ENCODE measurements at places on chromosomes 2 and 18.

DNA sequence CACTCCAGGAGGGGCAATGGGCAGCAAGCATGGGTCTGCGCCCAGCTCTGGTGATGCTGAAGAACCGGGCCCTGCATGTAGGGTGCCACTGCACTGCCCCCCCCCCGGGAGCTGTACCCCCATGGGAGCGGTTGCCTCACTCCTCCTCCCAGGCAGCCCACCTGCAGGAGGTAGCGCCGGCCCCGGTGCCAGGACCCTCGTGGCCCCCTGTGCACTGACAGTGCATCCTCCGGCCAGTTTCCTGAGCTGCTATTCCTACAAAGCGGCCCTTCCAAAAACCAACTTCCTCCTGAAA is 109.4 kb downstream of the ZNF516 start:
- no peak for DNase-seq

DNA sequence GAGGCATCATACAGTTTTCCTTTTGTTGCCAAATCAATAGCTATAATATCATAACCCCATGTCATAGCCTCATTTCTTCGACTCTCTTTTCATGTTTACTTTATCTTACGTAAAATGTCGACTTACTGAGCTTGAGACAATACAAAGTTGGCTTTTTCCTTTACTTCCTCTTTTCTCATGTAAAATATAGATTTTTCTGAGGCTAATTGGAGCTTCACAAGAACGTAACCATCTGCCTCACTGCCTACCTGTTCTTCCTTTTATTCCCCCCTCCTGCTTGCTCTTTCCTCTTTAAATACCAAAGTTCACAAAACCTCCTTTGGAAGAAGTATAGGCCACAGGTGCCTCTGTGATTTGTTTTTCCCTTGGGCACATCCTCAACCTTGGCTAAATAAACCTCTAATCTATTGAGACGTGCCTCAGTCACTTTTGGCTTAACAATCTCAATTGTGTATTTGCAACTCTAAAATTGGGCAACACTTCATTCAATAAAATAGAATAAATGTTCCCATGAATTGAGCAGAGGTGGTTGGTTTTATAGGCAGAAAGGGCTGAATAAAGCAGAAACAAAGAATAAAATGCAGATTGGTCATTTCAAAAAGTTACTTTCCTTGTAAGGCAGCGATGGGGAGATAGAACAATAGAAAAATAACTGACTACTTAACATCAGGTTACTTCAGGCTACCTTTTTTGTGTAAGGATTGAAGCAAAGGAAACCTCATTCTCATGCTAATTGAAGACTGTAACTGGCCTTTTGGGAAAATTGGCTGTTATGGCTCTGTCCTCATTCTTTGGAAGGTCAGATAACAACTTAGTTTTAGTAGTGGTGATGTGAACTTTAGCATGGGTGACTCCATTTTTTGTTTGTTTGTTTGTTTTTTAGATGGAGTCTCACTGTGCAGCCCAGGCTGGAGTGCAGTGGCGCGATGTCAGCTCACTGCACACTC is 21.3 kb downstream of the COMMD1 start:
- DNase-seq = no peak

DNA sequence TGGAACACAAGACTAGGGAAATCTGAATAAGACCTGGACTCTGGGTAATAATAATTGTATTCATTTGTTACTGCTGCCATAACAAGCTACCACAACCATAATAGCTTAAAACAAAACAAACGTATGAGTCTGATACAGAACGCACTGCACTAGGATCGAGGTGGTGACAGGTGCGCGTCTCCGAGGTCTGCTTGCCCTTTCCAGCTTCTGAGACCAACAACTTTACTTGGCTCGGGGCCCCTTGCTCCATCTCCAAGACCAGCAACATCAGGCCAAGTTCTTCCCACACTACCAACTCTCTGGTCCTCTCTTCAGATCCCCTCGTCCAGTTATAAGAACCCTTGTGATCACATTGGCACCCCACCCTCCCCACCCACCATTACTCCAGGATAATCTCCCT is 42.8 kb downstream of the TBC1D8 start:
- no peak for DNase-seq

GRCh38 chr18:10482985-10483949 is 28.8 kb downstream of the APCDD1 start:
- peak; percentile 72 for DNase-seq

DNA sequence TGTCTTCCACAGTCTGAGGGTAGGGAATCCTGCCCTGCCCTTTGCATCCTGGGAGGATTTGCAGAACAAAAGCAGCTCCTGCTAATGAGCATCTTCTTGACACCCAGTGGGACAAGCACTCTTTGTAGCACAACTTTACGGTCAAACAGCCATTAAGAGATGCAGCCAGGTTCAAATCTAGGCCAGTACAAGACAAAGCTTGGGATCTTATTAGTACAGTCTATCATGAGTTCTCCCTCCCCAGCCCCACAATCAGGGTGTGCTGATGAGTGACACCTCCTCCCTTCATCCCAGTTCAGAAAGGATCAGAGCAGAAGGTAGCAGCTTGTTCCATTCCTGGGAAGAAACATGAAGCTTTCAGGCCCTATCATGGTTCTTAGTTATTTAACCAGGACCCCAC is 41.9 kb downstream of the MARCO start:
- DNase-seq = no peak

GRCh38 chr2:112005406-112006075 is 49.5 kb upstream of the TMEM87B start:
- no peak for DNase-seq

DNA sequence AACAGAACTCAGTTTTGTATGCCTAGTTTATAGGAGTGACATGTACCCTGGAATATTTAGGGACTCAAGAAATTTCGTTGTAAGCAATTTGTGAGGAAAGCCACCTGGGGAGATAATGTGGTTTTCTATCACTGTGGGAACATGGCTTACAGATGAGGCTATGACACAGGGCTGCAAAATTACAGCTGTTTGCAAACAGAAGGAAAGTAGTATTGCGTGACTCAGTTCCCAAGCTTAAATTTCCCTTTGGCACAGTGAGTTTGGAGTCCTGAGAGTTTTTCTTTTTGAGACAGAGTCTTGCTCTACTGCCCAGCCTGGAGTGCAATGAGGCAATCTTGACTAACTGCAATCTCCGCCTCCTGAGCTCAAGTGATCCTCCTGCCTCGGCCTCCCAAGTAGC is 149.8 kb downstream of the MYO5B start:
- no peak for DNase-seq

- DNase-seq = no peak
Observed at GRCh38 chr2:112583497-112584133, 794 bp upstream of the CHCHD5 start.

DNA sequence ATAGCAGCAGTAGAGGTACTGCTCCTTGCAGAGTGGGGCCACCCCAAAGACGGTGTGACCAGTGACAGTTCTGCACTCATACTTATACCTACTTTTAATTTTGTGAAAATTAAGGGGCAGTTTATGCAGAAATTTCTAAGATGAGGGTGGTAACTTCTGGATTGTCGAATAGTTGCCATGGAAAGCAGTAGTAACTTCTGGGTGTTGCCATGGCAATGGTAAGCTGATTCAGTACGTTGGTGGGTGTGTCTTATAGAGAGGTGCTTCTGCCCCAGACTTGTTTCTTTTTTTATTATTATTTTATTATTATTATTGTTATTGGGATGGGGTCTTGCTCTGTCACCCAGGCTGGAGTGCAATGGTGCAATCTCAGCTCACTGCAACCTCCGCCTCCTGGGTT is 82.8 kb upstream of the L3MBTL4 start:
- DNase-seq = no peak

DNA sequence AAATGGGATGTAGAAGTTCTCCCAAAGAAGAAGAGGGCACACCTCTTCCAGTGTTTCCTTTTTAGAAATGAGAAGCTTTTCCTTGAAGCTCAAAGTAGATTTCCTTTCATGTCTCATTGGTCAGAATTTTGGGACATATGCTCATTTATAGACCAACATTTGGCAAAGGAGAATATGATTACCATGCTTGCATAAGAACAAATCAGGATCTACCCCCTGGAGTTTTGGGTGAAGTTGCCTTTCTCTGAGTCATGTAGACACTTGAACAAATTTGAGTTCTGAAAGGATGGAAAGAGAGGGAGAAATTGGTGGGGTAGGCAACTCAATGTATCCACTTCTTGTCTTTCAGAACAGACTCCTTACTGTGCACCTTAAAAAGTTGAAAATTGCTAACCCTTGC is 409.0 kb downstream of the SLC4A3 start:
- no peak for DNase-seq

- no peak for DNase-seq
Observed at GRCh38 chr2:121196132-121196848, 88.7 kb downstream of the TFCP2L1 start.

DNA sequence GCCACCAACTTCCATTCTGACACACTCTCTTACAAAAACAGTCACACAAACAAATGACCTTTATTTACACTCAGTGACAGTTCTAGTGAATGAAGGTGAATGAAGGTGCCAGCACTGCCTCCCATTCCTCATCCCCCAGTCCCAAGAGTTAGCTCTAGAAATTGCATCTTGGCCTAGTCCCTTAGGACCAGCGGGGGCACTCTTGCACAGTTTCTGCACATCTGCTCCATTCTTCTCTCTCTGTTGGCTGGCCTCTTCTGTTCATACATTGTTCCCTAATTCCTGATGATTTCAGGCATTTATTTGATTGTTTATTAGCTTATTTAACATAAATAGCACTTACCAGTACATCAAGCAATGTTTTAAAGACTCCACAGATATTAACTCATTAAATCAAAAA is 30.9 kb downstream of the GAREM1 start:
- DNase-seq = peak; percentile 3

GRCh38 chr2:149573760-149574159 is 13.8 kb downstream of the MMADHC start:
- DNase-seq = no peak

GRCh38 chr2:33848486-33848885 is 249.4 kb upstream of the FAM98A start:
- no peak for DNase-seq

DNA sequence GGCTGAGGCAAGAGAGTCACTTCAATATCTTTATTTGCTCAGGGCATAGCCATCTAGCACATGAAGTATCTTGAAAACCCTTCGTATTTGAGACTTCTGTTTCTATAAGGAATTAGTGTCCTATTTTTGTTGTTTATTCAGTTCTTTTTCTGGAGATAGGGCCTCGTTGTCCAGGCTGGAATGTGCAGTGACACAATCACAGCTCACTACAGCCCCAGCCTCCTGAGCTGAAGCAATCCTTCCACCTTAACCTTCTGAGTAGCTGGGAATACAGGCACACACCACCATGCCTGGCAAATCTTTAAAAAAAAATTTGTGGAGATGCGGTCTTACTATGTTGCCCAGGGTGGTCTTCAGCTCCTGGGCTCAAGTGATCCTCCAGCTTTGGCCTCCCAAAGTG is 50.6 kb downstream of the PSMD14 start:
- no peak for DNase-seq

DNA sequence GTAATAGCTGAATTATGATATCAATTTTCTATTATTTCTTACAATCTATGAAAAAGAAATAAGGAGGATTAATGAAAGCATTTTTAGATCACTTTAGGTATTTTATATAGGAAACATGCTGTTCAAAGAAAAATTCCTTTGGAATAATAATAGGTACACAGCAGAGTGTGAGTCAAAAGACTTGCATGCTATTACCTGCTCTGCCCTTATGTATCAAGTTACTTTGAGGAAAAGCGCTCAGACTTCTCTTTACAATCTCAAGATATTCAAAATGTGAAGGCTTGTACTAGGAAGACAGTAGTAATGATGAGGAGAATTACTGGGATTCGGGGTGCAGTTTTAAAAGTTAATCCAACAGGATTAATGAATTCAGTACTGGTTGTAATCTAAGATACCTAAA is 29.1 kb upstream of the RNU4ATAC start:
- DNase-seq = no peak

GRCh38 chr2:202780514-202781021 is 91.0 kb downstream of the ICA1L start:
- DNase-seq = no peak

- no peak for DNase-seq
Observed at GRCh38 chr2:85237849-85238565, 89.8 kb downstream of the TGOLN2 start.

DNA sequence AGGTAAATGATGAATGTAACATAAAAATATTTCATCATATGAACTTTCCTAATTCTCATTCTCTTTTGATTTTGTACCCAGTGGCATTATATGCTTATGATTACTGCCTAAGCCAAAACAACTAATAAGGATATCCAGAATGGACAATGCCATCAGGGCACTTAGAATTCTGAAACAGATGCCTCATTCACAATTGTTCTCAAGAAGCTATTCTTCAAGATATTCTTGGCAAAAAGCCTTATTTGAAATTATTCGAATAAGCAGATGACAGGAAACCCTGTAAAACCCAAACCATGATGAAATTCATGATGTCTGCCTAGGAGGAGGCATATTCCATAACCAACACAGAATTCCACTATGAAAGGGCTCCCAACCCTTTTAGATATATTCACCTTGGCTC is 353.2 kb upstream of the TRIB2 start:
- DNase-seq = no peak

- no peak for DNase-seq
Observed at GRCh38 chr2:133078667-133079411, 408.8 kb upstream of the LYPD1 start.

GRCh38 chr18:27666016-27666415 is 480.9 kb upstream of the CHST9 start:
- DNase-seq = no peak

DNA sequence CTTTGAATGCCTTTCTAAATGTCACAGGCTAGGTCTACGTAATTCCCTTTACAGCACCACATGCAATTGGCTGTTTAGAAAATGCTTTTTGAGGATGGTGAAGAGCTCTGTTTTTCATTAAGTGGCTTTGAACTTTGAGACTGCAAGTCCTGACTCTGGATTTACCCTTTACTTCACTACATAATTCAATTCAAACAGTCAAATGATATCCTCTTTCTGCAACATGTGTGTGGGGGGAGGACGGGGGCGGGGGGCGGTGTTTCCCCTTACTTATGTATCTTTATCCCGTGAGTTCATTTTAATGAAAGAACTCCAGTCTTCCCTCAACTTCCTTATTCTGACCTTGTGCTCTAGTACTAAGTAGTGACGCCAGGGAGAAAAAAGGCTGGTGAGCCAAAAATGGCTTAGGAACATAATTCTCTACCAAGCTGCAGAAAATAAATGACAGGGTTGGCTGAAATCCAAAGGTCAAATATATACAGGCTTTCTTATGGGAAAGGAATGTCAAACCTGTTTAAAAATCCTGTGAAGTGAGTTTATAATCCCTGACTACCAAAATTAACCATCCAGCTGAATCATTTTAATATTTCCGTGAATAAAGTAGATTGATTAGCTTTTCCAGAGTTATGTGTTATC is 119.6 kb downstream of the SLC8A1 start:
- no peak for DNase-seq

GRCh38 chr2:77862120-77862519 is 339.9 kb upstream of the LRRTM4 start:
- no peak for DNase-seq

- DNase-seq = no peak
Observed at GRCh38 chr2:16604236-16604635, 61.4 kb downstream of the CYRIA start.
